ENCODE measurements at places on chromosomes 3 and 15.

GRCh38 chr3:143137435-143138036 is 18.0 kb downstream of the CHST2 start:
- no peak for DNase-seq

- DNase-seq = no peak
These were observed 22.4 kb downstream of the CHD2 start for GRCh38 chr15:92922418-92923002.

GRCh38 chr3:187242900-187243299 is 45.6 kb downstream of the RTP1 start:
- DNase-seq = no peak

DNA sequence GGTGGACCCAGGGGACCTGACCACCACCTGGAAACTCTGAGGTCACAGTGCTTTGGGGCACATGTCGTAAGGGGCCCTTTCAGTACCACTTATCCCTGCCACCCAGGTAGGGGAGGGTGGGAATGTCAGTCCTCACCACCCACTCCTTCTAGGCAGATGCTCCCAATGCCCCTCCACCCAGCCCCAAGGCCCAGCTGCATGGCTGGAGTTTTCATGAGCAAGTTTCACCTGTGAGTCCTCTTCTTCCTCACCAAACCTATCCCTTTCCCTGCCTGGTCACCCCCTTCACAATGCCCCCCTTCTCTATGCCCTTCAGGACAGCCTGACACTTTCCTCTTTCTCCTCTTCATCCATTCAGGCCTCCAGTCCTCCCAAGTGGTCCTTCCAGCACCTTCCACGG is 9.8 kb downstream of the FAM174B start:
- no peak for DNase-seq

- DNase-seq = no peak
These were observed 126.7 kb upstream of the NR2E3 start for GRCh38 chr15:71683411-71684274.

GRCh38 chr3:31732548-31732947 is 199.8 kb downstream of the STT3B start:
- DNase-seq = no peak

GRCh38 chr3:111080413-111080812 is 8.8 kb downstream of the NECTIN3 start:
- no peak for DNase-seq

DNA sequence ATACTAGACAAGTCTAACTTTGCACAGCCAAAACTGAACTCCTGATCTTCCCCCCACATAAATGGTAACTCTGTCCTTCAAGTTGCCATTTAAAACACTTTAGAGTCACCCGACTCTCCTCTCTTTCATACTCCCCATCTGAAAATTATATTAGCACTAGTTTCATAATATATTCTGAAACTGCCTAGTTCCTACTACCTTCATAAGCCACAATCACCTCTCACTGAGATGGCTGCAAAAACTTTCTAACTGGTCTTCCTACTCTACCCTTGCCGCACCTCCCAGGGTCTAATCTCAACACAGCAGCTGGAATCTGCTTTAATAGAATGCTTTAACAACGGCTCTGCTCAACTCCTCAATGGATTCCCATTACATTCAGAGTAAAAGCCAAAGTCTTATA is 55.0 kb downstream of the GLB1 start:
- DNase-seq = no peak

- no peak for DNase-seq
These were observed 20.5 kb downstream of the FAM240A start for GRCh38 chr3:46632792-46633191.

GRCh38 chr15:64611085-64611725 is 150.8 kb downstream of the ZNF609 start:
- DNase-seq = no peak

DNA sequence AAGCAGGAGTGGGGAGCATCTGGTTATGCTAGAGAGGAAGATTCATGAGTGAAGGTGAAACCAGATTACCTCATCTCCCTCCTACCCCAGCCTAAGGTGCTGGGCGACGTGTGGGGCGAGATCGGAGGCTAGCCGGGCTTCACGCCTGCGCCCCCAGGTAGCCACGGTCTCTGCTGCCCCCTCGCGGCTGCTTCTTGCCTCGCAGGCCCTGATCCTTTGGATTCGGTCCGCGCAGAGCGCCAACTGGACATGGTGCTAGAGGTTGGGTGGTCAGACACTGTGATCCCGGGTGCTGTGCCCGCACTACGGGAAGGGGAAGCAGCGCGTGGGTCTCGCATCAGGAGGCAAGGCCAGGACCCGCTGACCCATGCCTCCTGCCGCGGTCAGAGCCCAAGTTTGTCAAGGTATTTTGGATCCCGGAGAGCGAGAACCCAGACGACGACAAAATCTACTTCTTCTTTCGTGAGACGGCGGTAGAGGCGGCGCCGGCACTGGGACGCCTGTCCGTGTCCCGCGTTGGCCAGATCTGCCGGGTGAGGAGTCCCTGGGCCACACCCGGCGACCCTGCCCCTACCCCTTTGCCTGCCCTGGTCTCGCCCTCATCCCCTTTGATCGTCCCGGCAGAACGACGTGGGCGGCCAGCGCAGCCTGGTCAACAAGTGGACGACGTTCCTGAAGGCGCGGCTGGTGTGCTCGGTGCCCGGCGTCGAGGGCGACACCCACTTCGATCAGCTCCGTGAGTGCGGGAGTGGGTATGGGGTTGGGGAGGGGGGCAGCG is 4.2 kb downstream of the SEMA3B start:
- DNase-seq = peak; percentile 41

- no peak for DNase-seq
These were observed 12.8 kb downstream of the TBC1D21 start for GRCh38 chr15:73885954-73886700.

DNA sequence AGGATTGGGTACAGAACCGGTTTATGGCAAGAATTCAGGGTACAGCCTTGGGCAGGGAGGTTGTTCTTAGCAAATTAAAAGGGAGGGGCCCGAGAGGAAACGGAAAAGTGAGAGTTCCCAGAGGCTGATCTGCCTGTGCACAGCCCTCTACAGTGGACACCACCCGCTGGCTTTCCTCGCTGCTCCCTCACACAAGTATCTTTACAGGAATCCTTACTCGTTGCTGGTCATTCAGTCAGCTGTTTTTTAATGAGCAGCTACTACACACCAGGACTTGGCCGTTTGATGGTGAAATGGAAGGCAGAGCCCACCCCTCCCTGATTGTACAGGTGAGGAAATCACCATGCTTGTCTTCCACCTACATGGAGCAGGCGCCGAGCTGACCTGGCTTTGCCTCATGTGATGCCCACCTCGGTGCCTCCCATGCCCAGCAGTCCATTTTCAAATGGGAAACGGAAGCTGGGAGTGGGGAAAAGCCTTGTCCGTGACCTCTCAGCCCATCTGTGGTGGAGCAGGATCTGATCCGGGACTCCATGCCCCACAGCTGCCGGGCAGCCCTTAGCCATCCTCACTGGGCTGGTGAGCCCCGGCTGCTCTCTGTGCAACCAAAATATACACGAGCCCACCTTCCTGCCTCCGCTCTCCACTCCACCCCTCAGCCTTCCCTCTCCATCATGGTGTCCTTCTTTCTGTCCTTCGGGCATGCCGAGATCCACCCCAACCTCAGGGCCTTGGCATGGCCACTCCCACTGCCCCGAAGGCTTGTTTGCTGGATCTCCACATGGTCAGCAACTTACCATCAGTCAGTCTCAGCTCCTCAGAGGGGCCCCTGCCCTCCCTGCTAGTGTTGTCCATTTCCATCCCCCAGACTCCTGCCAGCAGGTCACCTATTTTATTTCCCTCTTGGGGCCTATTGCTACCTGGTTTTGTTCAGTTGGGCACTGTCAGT is 33.3 kb upstream of the FGD5 start:
- DNase-seq = no peak

DNA sequence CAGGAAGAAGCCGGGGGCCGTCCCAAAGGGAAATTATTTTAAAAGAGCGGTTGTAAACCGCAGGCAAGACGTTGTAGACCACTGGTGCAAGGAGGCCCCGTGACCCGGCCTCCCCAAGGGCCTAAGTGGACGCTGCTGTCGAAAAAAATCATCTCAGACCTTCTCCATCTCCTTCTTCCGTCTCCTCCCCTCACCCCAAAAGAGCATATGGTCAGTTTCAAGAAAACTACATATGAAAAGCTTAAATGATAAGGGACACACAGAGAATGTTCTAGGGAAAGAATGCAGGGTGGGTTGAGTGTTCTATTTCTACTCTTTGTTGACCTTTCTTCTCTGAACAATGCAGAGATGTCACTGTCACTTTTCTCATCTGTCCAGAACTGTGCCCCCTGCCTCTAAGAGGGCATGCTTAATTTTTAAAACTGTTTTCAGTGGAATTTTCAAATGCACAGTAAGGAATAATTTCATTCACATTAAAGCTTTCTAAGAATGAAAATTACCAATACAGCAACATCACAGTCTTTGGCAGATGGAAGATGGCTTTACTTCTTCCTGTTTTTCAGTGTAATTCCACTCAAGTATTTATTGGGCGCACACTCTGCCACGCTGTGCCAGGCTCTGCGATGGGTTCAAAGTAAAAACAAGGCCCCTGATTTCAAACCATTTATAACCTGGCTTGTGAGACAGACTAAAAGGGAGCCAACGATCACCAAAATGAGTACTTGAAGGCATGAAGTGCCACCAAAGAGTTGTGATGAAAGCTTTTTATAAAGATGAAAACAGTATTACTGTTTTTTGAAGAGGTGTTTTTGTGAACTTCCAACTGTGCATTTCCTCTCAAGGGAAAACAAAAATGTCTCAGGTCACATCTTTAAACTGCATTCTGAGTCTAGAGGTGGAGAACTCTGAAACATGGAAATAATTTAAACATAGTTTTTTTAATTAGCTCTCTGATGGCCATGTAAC is 891 bp upstream of the TOP2B start:
- peak; percentile 35 for DNase-seq

DNA sequence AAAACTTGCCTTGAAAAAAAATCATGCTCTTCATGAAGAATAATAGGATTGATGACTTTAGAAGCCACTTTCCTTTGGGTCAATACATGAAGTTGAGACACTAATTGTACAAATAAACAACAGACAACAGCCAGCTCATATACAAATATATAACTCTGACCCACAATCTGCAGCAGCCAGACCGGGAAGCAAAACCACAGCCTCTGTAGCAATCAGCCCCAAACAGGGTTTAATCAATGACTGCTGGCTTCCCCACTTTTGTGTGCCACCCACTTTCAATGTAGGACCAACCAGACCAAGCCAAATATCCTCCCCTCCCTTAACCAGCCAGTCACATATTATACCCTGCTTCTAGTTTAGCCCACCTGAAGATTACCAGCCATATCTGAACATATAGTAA is 39.0 kb downstream of the IFT57 start:
- no peak for DNase-seq

DNA sequence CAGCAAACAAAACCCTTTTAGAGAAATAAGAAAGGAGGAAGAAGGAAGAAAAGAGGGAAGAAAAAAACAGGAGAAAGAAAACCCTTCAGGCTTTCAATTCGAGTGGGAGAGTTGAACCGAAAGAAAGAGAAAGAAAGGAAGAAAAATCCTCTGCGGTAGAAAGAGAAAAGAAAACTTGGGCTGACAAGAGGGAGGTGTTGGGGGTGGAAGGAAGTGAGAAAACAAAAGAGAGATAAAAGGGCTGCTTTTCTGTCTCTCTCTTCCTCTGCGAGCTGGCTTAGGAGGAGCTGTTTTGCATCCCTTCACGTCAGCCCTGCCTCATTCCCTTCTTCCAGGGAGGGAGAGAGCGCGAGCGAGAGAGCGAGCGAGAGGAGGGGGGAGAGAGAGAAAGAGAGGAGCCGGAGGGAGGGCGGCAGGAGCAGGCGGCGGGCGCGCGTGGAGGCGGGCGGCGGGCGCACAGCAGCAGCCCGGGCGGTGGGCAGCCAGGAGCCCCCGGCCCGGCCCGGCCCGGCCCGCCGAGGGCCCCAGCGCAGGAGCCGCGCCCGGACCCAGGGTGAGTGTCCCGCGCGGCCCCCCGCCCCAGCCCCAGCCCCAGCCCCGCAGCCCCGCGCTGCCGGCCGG is at the start of gene ZNF710:
ZNF710 (plus strand) TSS at position 263 of the 621 bp plus-strand sequence. CDS start 65,814 bp downstream, outside the sequence.
- peak; percentile 44 for DNase-seq
